Aorta (tissue), 5 donors: ENCODE measurements at places on chromosomes 6 and 20. TPM values are rescaled to one million over a fixed set of nuclear protein-coding genes. Genes with fewer than 3 reads are reported as not detected.

Gene CCM2L
- polyA plus RNA-seq = 1.7 TPM

Gene LPA
- not detected for polyA plus RNA-seq

Gene RALY
- 148 TPM for polyA plus RNA-seq

Gene FOXA2
- not detected for polyA plus RNA-seq

Gene HLA-G
- polyA plus RNA-seq = 0.88 TPM

GRCh38 chr6:131597446-131597845, 24.4 kb downstream of the ARG1 start:
- no peak for DNase-seq
- peaks cover 14% of the 10 kb centered on the region for H3K36me3 ChIP-seq
- H3K27me3 ChIP-seq = no peaks in the 10 kb centered on the region
- H3K4me1 ChIP-seq = no peaks in the 10 kb centered on the region
- H3K27ac ChIP-seq = no peak overlapping the region

- H3K36me3 ChIP-seq = no peaks in the 10 kb centered on the region
- no peak overlapping the region for H3K27ac ChIP-seq
- no peak overlapping the region for H3K4me3 ChIP-seq
- no peak for DNase-seq
Observed at GRCh38 chr6:73340048-73340447, 14.0 kb downstream of the DPPA5 start.

DNA sequence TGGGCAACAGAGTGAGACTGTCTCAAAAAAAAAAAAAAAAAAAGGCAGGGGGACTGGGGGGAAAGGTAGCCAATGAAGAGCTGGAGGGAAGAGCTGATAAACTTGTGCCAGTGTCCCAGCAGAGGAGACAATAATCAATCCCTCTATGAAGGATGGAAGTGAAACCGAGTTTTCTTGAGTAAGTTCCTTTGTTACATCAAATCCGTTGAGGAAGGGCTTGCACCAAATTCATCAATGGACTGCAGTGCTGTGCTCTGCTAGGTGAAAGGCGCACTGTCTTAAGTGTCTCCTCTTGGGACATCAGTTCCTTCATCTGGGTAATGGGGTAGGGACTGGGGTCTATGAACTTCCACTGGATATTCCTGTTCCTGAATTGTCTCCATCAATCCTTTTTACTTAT, 3.0 kb upstream of the CRIP3 start:
- no peaks in the 10 kb centered on the region for H3K36me3 ChIP-seq
- H3K4me3 ChIP-seq = no peak overlapping the region
- no peak overlapping the region for H3K27ac ChIP-seq
- H3K4me1 ChIP-seq = no peaks in the 10 kb centered on the region

- H3K36me3 ChIP-seq = no peaks in the 10 kb centered on the region
- H3K4me1 ChIP-seq = no peaks in the 10 kb centered on the region
- no peaks in the 10 kb centered on the region for H3K27me3 ChIP-seq
- H3K27ac ChIP-seq = no peak overlapping the region
- H3K4me3 ChIP-seq = no peak overlapping the region
Observed at GRCh38 chr20:64231621-64232550, 23.7 kb upstream of the PCMTD2 start.

DNA sequence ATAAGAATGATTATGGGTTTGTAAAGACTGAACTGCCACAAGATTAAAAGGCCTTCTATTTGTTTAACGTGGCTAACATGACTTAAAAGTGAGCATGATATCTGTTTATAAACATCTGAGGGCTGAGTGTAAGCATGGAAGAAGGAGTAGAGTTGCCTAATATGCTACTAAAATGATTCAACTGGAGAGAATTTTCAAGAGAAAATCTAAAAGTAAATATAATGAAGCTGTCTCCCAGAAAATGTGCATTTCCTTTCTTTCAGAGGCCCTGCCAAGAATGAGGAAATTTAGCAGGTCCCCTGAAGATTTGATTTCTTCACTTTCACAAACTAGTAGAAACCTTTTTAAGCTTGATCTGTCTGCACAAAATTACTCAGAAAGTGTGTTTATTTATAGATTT, 4.2 kb upstream of the EYA4 start:
- no peak overlapping the region for H3K4me3 ChIP-seq
- no peak for DNase-seq
- H3K27me3 ChIP-seq = no peaks in the 10 kb centered on the region
- no peaks in the 10 kb centered on the region for H3K36me3 ChIP-seq
- H3K4me1 ChIP-seq = no peaks in the 10 kb centered on the region

GRCh38 chr6:108801366-108801765, 46.9 kb upstream of the ARMC2 start:
- no peak for DNase-seq
- H3K27ac ChIP-seq = no peak overlapping the region

DNA sequence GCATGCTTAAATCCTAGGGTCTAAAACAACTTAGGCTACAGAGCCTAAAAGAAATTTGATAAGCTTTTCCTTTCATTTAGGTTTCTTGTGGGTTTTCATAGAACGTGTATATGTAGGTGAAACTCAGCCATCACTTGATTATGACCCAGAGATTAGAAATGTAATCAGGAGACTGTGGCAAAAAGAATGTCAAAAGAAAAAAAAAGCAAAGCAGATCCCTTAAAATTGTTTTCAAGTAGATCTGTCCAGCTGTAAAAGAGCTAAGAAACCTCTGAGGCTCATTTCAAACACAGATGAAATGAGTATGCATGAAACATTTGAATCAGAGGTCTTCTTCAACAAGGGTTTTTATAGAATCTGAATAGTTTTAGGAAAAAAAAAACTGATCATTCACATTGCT, 341.3 kb upstream of the PRDM1 start:
- no peak overlapping the region for H3K27ac ChIP-seq
- H3K27me3 ChIP-seq = peaks cover 3% of the 10 kb centered on the region
- H3K4me1 ChIP-seq = no peaks in the 10 kb centered on the region
- DNase-seq = no peak
- H3K4me3 ChIP-seq = no peak overlapping the region

DNA sequence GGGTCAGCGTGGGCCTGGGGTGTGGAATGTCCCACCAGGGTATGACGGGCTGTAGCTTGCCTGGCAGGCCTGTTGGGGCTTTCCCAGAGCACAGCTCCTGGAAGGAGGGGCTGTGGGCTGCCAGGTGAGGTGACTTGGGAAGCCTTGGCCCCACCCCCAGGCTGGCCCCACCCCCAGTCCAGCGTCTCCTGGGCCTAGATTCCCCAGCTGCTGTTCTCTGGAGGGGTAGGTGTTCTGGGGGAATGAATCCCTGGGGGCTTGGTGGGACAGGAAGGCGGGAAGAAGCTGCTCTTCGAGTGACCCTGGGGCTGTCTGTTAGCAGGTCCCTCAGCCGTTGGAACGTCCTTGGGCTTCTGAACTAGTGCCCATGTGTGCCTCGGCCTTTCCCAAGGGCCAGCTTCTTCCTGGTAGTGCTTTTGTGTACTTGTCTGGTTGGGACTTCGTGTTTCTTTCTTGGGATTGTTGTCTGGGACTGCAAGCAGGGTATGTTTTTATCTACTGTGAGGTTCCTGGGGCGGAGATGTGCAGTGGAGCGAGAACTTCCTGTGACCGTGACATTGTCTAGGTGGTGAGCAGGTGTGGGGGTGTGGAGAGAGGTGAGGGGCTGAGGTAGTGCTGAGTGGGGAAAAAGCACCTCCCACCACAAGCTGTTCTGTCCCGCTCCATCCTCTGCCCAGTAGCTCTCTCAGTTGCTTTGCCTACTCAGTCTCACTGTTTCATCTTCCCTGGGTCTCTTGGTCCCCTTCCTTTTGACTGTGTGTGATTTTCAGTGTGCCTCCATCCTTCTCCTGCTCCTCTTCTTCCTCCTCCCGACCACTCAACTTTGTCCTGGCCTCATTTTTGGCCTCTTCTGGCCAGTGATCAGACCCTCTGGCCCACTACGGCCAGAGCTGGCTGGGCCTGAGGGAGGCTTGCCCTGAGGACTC, 1.3 kb upstream of the DDR1 start:
- H3K27ac ChIP-seq = peak overlapping the region; percentile 50
- no peaks in the 10 kb centered on the region for H3K27me3 ChIP-seq
- no peaks in the 10 kb centered on the region for H3K36me3 ChIP-seq
- H3K4me3 ChIP-seq = no peak overlapping the region
- no peak for DNase-seq

DNA sequence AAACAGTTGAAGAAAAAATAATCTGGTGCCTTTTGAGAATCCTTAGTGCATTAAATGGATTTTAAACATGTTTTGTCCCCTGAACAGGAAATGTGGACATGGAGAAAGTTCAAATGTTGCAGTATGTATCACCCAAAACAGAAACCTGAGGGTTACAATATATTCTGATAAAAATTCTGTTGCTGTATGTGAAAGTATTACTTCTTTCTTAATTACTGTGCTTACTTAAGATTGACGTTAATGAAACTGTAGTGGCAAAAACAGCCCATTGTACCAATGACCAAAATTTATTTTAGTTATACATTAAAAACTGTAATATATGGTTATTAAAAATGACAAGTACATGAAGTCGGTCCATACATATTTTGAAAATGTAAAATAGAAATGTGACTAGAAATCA, 100.6 kb downstream of the PRDM1 start:
- H3K27ac ChIP-seq = no peak overlapping the region
- no peak overlapping the region for H3K4me3 ChIP-seq
- no peaks in the 10 kb centered on the region for H3K27me3 ChIP-seq
- H3K36me3 ChIP-seq = no peaks in the 10 kb centered on the region
- no peaks in the 10 kb centered on the region for H3K4me1 ChIP-seq

DNA sequence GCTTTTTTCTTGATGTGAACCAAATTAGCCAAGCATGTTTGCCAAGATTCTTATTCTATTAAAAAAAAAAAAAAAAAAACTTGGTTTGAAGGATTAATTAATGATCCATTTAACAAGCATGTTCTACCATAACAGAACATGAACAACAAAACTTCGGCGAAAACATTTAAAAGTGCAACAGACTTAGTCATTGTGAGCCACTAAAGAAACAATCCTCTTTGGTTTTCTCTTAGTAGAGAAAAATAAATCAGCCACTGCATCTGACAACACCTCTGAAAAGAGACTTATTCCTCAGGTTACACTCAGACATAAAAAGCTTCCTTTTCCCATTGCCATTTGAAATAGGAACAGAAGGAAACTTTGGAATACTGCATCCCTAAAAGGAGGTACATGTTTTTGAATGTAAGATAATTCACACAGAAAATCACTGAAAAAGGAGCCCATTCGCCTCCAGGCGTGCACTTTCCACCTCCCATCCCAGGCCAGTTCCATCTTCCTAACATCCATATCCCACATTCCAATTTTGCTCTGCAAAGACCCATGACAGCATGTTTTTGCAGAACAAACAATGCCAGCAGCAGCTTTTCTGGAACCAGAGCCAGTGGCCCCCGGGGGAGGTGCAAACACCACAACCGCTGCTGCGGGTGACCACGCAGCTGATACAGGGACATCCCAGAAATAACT, 79.5 kb downstream of the ZMYND8 start:
- H3K27ac ChIP-seq = peak overlapping the region; percentile 79
- H3K4me3 ChIP-seq = no peak overlapping the region
- H3K4me1 ChIP-seq = peaks cover 2% of the 10 kb centered on the region
- H3K36me3 ChIP-seq = peaks cover 7% of the 10 kb centered on the region
- no peaks in the 10 kb centered on the region for H3K27me3 ChIP-seq
